ENCODE measurements at places on chromosomes 7 and 10.

GRCh38 chr10:95350219-95350829, 59.5 kb upstream of the PDLIM1 start:
- DNase-seq: peak; percentile 30

- DNase-seq: peak; percentile 85
Observed at GRCh38 chr10:79188154-79188965, 119.6 kb downstream of the ZMIZ1 start.

- no peak for DNase-seq
Observed at GRCh38 chr10:121715076-121715475, 116.8 kb upstream of the FGFR2 start.

GRCh38 chr7:30206491-30206890, 71.7 kb downstream of the MTURN start:
- DNase-seq: no peak

GRCh38 chr7:127769696-127770400, 117.9 kb downstream of the SND1 start:
- no peak for DNase-seq
